ENCODE measurements at places on chromosomes 7 and 10.

- no peak for DNase-seq
Measured at GRCh38 chr7:132520591-132521280, 55.5 kb downstream of the PLXNA4 start.

- DNase-seq, result no peak
Measured at GRCh38 chr10:27341001-27341400, 100.4 kb upstream of the ACBD5 start.

DNA sequence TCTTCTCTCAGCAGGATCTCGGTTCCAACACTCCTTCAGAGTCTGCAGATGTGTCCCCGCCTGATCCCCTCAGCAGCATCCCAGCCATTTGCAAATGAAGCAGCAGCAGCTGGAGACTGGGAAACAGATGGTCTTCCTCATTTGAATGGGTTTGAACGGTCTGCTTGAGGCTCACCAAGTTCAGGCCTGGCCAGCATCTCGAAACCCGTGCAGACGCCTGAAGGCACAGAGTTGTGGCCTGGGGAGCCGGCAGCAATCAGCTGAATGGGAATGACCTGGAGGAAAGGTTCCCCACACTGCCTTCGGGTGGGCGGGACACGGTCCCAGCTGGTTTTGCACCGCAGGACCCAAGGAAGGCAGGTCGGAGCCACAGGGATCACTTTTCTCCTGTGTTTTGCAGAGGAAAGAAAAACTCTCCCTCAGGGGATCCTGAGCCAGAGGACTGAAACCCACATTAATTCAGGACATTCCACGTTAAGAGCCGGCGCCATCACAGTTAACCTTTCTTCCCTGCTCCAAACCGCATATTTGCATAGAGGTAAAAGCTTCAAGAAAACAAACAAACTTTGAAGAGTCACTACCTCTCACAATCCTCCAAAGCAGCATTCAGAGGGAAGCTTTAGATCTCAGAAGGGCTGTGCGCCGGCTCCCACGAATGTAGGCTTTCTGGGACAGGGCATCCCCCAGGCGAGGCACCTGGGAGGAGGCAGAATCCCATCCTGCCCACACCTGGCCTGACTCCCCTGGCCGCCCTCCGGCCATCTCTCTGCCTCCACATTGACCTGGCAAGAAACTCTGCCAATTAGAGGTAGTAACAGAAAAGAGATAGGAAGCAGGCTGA is 17.7 kb downstream of the FGFR2 start:
- DNase-seq, result no peak

DNA sequence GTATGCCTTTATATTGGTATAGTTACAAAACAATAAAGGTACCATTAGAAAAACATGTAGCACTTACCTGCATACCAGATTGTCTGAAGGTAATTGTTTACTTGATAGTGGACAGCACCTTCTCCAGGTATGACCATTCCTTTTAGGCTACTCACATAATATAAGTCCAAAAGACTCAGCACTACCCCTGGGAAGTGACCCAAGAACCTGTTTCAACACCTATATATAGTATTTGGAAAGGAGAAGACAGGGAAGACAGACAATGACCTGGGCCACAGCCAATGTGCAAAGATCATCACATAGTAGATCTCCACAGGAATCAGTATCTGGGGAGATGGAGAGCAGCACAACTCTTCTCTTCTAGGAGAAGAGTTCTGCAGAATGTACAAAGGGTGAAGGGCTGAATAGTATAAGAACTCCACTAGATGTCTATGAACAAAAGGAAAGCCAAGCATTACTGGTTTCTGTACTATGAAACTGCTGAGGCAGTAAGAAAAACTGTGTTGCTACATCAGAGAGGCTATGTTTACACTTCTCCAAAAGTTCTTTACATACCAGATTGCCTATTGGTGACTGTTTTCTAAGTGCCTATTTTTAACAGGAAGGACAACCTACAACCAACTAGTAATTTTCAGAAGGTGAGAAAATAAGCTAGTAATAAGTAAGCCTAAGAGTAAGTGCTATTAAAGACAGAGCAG is 159.2 kb downstream of the BTAF1 start:
- no peak for DNase-seq

GRCh38 chr7:118657391-118658005 is 433.0 kb downstream of the ANKRD7 start:
- DNase-seq, result no peak

- DNase-seq, result no peak
Measured at GRCh38 chr10:60732198-60732806, 46.0 kb upstream of the CDK1 start.

GRCh38 chr7:137975221-137975620 is 26.7 kb downstream of the CREB3L2 start:
- no peak for DNase-seq

DNA sequence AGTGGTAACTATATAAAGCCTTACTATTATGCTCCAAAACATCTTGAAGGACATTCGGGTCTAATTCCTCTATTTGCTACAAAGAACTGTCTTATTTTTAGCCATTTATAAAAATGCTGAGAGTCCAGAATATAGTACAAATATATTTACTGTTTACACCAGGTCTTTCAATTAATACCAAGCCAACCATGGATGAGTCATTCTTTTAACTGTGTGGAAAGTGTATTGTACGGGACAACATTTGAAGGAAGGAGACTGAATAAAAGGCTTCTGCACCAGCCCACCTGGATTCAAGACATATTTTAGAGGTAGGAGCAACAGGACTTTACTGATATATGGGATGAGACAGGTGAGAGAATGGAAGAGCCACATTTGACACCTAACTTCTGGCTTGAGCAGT is 35.4 kb downstream of the MASTL start:
- no peak for DNase-seq

- no peak for DNase-seq
Measured at GRCh38 chr7:18614841-18615240, 119.3 kb downstream of the HDAC9 start.

DNA sequence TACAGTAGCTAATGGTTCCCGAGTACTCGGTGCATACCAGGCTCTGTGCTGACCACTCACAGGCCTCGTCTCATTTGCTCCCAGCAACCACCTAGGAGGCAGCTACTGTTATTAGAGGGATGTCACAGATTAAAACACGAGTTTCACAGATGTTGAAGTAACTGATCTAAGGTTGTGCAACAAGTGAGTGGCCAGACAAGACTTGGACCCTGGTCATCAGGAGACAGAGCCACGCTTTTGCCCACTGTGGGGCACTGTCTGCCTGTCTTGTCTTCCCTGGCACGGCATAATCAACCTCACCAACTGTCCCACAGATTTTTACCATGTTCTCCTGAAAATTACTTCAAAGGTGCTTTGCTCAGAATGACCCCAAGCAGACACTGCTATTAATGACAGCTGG is 111.6 kb upstream of the HABP2 start:
- DNase-seq, result no peak

DNA sequence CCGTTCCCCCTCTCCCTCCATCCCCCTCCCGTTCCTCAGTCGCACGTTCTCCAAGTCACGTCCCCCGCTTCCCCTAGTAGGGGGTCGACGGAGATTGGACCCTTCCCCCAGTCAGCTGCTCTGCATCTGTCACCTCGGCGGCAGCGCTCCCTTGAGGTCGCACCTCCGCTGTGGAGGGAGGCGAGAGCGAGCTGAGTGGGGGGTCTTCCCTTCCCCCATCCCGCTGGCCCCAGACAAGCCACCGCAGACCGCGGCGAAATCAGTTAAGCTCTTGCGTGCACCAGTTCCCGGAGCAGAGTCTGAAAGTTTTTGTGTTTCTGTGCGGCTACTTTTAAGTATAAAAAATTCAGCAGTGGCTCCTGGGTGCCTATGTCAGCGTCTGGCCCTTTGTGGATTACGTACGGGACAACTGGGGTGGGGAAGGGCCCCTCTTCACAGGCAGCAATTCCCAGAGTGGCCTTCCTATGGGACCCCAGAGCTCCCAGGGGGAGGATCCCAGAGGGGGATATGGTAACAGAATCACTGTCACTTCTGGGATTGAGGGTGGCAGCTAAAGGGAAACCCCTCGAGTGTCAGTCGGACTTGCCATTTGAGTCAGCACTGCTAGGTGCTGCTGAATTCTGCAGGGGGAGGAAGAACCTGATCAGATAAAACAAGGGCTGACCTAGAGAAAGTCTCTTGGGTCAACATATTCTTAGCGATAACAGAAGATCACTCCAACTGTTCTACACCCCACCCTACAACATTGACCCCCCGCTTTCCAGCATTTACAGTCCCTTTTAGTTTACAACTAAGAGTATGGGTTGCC is 12.5 kb upstream of the DDIT4 start:
- no peak for DNase-seq

- DNase-seq, result no peak
Measured at GRCh38 chr10:78599122-78599853, 469.5 kb upstream of the ZMIZ1 start.

DNA sequence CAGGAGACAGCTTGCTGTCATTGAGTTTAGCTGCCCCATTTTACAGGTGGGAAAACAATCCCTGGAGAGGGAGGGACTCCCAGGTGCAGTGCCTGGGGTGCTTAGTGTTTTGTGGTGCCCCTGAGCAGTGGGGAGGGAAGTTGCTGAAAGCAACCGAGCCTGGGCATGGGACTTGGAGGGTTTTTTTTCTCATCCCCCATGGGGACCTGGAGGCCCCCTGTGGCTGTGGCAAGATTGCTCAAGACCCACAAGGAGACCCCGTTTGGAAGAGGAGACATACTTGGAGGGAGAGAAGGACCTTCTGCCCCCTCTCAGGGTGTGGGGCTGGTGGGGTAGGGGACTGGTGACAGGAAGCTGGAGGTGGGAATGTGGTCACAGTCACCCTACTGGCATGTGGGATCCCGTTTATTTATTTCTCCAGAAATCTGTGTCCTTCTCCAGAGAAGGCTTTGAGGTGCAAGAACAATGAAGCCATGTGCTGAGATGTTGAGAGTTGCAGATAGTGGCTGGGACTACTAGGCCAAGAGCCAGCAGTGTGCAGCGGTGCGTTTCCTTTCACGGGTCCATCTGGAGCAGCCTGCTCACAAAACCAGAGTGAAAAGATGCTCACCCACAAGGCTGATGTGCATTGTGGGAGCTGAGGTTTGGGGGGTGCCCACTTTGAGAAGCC is 21.5 kb downstream of the ZMIZ1 start:
- peak; percentile 22 for DNase-seq

DNA sequence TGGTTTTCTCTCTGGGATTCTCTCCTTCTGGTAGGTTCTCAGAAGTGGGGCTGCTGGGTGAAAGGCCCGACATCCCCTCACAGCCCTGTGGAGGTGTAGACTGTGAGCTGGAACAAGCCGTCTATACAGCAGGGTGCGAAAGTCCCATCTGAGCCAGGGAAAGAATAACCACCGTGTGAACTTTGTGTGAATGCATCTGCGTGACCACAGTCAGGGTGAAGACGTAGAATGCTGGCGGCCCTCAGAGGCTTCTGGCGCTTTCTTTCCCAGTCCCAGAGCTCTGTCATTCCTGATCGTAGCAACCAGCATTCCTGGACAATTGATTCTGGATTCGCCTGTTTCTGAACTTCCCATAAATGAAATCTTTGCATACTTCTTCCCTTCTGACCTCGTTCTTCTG is 30.0 kb downstream of the ELFN1 start:
- DNase-seq, result no peak

DNA sequence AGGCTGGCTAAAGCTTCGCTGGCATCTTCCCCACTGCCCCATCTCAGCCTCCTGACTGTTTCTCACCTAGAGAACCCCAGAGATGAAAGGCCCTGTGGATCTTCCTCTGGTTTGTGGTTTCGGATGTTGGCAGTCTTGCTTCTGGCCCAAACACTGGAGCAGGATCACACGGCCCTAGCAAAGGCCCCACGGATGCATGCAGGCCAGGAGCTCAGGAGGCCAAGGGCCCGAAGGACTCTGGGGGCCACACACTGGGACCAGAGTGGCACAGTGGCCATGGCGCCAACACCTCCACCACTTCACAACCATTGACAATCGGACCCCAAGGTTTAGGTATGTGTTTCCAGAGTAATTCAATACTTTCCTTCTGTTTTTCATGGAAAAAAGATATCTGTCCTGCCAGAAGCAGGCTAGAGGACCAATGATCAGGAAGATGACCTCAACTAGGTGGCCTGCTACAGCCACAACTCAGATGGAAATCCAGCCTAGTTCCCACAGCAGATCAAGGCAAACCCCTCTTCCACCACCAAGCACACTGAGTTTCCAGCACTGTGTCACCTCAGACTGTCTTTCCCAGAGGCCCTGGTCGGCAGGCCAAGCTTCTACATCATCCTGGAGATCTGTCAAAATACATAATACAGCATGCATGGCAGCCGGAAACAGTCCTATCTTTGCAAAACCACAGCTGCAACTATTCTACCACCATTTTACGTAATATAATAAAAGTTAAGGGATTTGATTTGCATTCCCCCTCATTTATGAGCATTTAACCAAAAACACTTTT is 53.0 kb downstream of the CTBP2 start:
- no peak for DNase-seq

GRCh38 chr10:61747307-61747706 is 84.6 kb downstream of the CABCOCO1 start:
- DNase-seq, result no peak

DNA sequence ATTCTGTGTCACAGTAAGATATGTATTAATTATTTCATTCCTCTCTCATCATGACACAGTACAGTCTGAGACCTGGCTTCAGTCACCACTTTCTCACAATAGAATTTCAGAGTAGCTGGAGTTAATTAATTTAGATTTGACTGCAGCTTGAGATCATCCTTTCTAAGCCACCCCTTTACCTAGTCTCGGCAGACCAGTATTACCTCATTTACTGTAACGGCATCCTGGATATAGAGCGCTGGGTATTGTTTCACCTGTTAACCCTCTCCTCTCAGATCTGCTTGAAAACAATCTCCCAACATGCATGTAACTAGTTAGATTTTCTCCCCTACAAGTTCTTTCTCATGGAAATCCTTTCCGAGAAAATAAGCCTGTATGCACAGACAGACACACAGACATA is 1057.5 kb downstream of the GATA3 start:
- no peak for DNase-seq

DNA sequence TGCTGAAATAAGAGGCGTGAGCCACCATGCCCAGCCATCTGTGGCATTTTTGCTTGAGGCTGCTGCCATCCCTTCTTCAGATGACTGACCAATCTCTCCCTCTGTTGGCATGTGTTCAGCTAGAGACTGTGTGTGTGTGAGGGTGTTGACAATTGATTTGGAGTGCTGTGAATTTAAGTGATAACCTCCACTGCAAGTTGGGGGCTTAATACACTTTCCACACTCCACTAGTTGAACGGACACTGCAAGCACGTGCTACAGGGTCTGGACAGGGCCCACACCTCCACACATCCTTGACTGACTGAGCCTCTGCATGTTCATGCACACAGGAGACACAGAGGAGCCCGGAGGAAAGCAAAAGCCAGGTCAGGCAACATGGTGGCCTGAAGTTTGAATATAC is 51.3 kb downstream of the BRAF start:
- DNase-seq, result no peak

- no peak for DNase-seq
Measured at GRCh38 chr10:74837743-74838142, 11.3 kb downstream of the KAT6B start.

All from DMS79 (cell line).